ENCODE measurements at places on chromosomes 3 and 15.

GRCh38 chr3:100574536-100574935 is 34.9 kb upstream of the ADGRG7 start:
- no peak for DNase-seq

- no peak for DNase-seq
Observed at GRCh38 chr3:184726497-184726896, 14.6 kb upstream of the MAGEF1 start.

GRCh38 chr3:194035406-194036138 is 100.4 kb upstream of the HES1 start:
- DNase-seq: no peak

GRCh38 chr3:179981646-179982045 is 55.1 kb downstream of the PEX5L start:
- DNase-seq: no peak

DNA sequence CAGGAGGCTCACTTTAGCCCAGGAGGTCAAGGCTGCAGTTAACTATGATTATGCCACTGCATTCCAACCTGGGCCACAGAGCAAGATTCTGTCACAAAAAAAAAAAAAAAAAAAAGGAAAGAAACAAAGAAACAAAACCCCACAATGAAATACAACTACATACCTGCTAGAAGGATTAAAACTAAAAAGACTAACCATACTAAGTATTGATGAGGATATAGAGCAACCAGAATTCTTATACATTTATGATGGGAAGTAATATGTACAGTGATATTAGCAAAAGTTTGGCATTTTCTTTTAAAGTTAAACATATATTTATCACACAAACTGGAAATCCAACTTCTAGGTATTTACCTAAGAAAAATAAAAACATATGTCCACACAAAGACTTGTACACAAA is 40.2 kb upstream of the FOXB1 start:
- no peak for DNase-seq

- no peak for DNase-seq
Observed at GRCh38 chr15:33064878-33065277, 129.6 kb downstream of the FMN1 start.

DNA sequence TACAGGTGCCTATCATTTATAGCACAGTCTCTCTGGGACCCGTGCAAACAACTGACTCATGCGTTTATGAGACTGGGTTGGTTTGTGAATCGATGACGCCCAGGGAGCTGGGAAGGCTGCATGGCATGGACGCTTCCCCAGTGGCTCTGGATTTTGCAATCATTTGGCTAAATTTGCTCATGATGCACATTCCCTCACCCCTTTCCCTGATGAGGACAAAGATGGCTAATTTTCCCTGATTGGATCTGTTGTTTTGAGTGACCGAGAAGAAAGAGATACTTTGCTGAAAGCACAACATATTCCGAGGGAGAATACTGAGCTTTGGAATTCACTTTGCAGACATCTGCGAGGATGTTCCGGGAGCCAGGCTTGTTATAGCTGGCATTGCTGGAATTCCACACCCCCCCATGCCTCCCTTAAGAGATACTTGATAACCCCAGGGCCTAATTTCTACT is 51.1 kb downstream of the CGNL1 start:
- no peak for DNase-seq

GRCh38 chr15:43168192-43169107 is 16.8 kb upstream of the CCNDBP1 start:
- DNase-seq: no peak

GRCh38 chr15:35061825-35062737 is 23.0 kb downstream of the NANOGP8 start:
- DNase-seq: no peak

DNA sequence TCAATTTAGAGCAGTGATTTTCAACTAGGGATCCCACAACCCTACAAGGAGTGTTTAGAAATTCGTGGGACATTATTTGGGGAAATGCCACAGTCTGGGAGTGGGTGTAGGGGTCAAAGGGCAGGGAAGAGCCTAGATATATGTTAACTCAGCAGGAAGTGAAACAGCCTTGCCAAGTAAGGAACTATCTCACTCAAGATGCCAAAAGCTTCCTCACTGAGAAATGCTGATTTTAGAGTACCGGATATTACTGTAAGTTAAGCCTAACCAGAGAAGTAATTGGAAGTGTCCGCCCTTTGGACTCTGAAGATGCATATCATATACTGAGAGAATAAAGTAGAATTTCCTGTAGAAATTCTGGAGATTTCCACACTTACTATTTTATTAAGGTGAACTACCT is 158.6 kb downstream of the BBX start:
- no peak for DNase-seq
